ENCODE measurements at places on chromosomes 7 and 10.

- no peak for DNase-seq
These were observed 502.8 kb downstream of the PHTF2 start for GRCh38 chr7:78301407-78301806.

DNA sequence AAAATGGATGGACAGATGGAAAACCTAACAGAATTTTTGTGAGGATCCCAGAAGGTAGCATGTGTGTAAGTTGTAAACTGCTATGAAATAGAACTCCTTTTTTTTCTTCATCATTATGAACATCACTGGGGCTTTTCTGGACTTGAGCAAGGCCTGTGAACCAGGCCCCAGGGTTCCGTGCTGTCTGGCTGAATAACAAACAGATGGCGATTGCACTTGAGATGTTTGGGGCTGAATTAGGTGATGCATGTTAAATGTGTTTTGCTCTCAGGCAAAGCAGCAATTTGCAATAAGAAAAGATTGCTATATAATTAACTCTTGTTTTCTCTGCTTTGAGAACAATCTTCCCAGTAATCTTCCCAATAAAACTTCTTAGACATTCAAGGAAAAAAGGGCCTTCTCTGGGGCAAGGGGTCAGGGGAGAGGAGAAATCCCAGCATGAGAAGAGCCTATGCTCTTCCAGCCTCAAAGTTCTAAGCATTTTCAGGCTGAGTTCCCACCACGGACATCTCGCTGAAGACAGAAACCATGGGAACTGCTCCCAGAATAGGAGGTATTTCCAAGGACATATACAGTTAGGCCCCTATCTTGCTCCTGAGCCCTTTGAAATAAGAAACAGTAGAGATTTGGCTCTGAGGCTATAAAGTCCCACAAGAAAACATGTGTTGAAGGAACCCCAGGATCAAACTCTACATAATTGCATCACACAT, 98.7 kb downstream of the ITIH5 start:
- no peak for DNase-seq

- DNase-seq, result no peak
These were observed 62.5 kb upstream of the INSIG1 start for GRCh38 chr7:155234950-155235789.

DNA sequence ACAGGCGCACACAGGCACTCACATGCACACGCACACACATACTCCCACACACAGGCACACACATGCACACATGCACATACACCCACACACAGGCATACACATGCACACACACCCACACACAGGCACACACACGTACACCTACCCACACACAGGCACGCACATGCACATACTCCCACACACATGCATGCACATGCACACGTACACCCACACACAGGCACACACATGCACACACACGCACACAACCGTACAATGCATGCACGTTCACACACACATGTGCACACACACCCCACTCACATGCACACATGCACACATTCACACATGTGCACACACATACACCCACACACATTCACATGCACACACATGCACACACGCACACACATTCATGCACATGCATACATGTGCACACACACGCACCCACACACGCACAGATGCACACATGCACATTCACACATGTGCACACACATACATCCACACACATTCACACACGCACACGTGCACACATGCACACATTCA, 59.3 kb downstream of the MKI67 start:
- no peak for DNase-seq

- peak; percentile 28 for DNase-seq
These were observed 24.9 kb downstream of the TCAF1 start for GRCh38 chr7:143877098-143877497.

- DNase-seq, result no peak
These were observed 117.6 kb downstream of the SNX13 start for GRCh38 chr7:17822547-17823173.

DNA sequence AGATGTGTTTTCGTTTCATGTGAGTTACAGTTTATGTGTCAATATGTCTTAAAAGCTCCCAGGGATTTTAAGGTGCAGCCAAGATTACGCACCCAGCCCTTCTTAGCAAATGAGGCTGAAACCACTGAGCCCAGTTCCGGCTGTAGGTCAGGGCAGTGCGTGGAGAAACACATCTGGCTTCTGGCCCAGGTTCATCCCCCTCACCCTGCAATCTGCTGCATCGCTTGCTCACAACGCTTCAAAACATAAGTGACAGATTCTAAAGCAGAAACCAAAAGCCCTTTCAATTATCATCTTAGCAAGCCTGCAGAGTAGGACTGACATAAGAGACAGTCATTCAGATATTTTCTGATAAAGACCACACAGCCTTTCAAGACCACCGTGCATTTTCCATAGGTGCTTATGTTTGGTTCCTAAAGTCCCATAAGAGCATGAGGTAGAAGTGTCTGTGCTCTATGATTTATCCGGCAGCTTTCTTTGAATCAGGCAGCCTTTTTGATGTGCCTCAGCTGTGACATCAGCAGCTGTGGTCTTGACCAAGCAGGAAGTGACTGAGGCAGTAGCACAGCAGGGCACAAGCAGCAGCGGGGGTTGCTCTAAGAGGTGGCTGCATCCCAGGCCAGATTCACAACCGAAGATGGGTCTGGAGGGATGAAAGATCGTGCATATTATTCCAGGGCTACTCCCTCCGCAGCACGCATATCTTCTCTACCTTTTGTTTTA, 72.1 kb upstream of the LYZL2 start:
- no peak for DNase-seq

- DNase-seq, result no peak
These were observed 421.4 kb downstream of the GALNT17 start for GRCh38 chr7:71553306-71553705.

GRCh38 chr7:17598846-17599245, 300.4 kb downstream of the AHR start:
- no peak for DNase-seq

DNA sequence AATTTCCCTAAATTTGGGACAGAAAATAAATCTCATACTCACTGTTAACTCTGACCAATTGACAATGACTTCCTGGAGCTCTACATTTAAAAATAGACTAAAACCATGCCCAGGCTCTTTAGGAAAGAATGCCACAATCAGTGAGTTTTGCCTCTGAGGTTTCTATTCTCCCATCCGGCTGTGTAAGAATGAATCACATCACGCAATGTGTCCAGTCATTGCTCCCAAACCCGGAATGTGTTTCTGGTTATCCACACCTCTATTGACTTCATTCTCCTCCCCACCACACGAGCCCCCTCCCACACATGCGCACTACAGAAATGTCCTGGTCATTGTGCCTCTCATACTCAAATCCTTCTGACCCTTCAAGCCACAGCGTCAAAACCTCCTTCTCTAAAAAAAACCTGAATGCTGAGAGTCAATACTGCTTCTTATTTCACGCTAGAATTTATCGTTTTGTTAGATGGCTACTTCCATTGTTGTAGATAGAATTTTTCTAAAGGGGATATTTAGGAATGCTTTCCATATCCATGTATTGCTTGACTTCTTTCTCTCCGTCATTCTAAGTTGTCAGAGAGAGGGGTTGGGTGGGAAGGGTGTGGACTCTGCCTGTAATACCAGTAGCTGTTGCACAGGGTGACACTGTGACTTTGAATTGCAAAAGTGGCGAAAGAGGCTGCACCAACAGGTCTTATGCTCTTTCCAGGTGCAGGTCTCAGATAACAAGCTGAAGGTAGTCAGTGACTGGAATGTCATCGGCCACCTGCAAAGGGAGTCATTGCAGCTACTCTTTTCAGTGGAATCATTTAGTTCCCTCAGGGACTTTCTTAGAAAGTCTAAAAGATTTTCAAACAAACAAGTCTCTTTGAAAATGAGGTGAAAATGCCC, 356.6 kb downstream of the PAXIP1 start:
- DNase-seq, result no peak

DNA sequence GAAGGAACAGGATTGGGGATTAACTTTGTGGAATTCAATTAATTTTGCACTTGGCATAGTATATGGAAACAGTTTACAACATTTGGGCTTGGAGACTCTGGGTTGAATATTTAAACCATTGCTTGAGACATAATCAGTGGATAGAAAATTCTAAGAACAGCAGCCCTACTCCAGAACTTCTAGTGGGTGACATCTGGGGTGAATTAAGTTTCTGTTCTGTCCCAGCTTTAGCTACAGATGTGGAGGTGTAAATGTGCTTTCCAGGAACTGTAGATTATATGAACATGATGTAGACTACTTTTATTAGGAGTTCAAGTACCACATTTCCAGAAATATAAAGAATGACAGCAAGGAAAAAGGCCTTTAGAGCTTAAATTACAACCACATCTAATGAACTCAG, 51.9 kb upstream of the SKAP2 start:
- no peak for DNase-seq

Measured in left hindlimb (tissue), 1 donor.